CD4-positive, alpha-beta memory T cell (primary cell): ENCODE measurements at places on chromosomes 16 and 17.

- no peak for DNase-seq
- no peaks in the 10 kb centered on the region for H3K36me3 ChIP-seq
- no peaks in the 10 kb centered on the region for H3K27me3 ChIP-seq
- no peaks in the 10 kb centered on the region for H3K4me1 ChIP-seq
- no peak overlapping the region for H3K4me3 ChIP-seq
These were observed 181.1 kb downstream of the SNX29 start for GRCh38 chr16:12157517-12158093.

DNA sequence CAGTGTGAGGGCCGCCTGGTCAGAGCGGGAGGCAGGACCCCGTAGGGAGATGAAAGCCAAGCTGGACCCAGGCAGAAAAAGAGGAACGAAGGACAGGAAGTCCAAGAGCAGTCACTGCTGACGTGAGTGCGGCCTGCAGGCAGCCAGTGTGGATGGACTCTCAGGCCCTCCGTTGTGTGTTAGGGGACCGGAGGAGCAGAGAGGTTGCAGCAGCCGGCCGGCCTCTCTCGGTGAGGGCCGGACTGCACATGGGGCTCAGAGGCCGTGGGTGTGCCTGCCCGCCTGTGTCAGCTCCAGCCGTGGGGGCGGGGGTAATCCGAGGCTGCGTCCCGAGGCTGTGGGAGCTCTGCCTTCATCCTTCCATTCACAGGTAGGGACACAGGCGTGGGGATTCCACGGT is 67.4 kb downstream of the JPH3 start:
- H3K4me3 ChIP-seq, result no peak overlapping the region
- no peak for DNase-seq
- no peaks in the 10 kb centered on the region for H3K36me3 ChIP-seq
- H3K27me3 ChIP-seq, result no peaks in the 10 kb centered on the region

- H3K36me3 ChIP-seq, result no peaks in the 10 kb centered on the region
- H3K4me1 ChIP-seq, result no peaks in the 10 kb centered on the region
- H3K4me3 ChIP-seq, result no peak overlapping the region
- DNase-seq, result no peak
These were observed 31.1 kb downstream of the ADAMTS18 start for GRCh38 chr16:77403732-77404131.

- H3K4me1 ChIP-seq, result no peaks in the 10 kb centered on the region
- no peaks in the 10 kb centered on the region for H3K27me3 ChIP-seq
- no peak overlapping the region for H3K4me3 ChIP-seq
- no peaks in the 10 kb centered on the region for H3K36me3 ChIP-seq
These were observed 3.7 kb upstream of the HSD17B2 start for GRCh38 chr16:82031116-82032084.

DNA sequence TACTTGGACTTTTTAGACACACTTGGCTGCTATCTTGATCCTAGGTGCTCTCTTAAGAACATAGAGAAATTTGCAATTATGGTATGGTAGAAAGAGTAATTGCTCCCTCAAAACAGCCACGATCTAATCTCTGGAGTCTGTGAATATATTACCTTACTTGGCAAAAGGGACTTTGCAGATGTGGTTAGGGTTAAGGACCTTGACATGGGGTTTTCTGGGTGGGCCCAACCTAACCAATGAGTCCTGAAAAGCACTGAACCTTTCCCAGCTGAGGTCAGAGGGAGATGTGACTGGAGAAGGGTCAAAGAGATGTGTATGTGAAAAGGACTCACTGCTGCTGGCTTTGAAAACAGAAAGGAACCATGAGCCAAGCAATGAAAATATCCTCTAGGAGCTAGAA is 26.7 kb upstream of the MED13 start:
- H3K4me1 ChIP-seq, result no peaks in the 10 kb centered on the region
- no peak for DNase-seq
- H3K4me3 ChIP-seq, result no peak overlapping the region
- no peak overlapping the region for H3K27ac ChIP-seq

GRCh38 chr17:68293490-68294195 is 2.3 kb downstream of the ARSG start:
- no peak overlapping the region for H3K27ac ChIP-seq
- no peaks in the 10 kb centered on the region for H3K27me3 ChIP-seq
- no peaks in the 10 kb centered on the region for H3K36me3 ChIP-seq
- DNase-seq, result no peak
- H3K4me3 ChIP-seq, result no peak overlapping the region

DNA sequence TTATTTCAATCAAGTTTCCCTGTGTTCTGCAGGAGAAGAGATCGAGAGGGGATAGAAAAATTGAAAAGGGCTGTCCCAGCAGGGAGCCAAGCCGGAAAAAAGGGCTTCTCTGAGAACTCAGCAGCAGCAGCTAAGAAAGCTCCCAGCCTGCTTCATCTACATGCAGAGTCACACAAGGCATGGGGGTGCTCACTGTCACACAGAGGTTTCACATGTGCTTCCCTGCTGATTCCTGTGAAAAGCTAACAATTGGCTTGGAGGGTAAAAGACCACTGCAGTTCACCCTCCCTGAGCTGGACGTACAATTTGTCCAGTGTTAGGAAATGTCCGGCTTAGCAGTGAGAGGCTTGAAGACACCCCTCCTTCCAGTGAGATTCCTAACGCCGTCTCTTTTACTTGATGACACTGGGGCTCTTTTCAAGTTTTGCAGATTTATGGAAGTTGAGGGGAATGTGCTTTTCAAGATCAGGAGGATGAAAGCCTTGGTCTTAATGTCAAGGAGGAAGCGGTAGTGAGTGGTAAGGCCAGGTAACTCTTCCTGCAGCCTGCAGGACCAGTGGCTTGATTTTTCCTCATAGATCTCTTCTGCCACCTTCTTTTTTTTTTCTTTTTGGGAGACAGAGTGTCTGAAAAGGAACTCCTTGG is 85.6 kb downstream of the WNT3 start:
- no peak overlapping the region for H3K27ac ChIP-seq
- H3K4me1 ChIP-seq, result no peaks in the 10 kb centered on the region
- H3K4me3 ChIP-seq, result no peak overlapping the region
- H3K36me3 ChIP-seq, result peaks cover under 1% of the 10 kb centered on the region
- H3K27me3 ChIP-seq, result no peaks in the 10 kb centered on the region

DNA sequence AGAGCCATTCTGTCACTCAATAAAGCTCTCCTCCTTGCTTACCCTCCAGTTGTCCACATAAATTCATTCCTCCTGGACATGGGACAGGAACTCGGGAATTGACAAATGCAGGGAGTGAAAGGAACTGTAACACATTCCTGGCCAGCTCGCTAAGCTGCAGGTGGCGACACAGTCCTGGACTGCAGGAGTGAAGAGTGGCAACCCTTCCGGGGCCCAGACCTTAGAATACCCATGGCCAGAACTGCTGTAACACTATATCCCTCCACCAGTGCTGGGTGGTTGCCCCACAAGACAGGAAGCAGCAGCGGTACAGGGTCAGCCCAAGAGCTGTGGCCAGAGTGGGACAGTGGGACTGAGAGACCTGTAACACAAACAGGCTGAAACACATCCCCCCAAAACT is 30.3 kb upstream of the KIF2B start:
- no peaks in the 10 kb centered on the region for H3K4me1 ChIP-seq
- DNase-seq, result no peak
- no peak overlapping the region for H3K4me3 ChIP-seq
- H3K27ac ChIP-seq, result no peak overlapping the region

DNA sequence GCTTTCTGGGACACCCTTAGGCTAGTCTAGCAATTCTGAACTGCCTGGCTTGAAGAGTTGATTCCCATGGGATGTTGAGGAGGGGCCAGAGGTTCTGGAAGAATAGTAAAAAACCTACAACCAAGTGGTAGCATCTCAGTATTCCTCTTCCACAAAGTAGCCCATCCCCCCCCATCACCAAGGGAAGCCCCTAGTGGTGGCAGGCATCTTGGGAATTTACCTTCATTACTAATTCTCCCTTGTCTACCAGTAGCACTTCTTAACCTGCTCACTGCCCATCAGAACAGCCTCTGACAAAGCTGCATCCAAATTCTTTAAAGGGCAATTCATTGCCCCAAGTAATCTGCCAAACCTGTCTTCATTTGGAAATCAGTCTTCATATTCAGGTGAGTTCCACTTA is 12.8 kb upstream of the RAB11FIP4 start:
- no peaks in the 10 kb centered on the region for H3K27me3 ChIP-seq
- DNase-seq, result no peak
- H3K4me3 ChIP-seq, result no peak overlapping the region

DNA sequence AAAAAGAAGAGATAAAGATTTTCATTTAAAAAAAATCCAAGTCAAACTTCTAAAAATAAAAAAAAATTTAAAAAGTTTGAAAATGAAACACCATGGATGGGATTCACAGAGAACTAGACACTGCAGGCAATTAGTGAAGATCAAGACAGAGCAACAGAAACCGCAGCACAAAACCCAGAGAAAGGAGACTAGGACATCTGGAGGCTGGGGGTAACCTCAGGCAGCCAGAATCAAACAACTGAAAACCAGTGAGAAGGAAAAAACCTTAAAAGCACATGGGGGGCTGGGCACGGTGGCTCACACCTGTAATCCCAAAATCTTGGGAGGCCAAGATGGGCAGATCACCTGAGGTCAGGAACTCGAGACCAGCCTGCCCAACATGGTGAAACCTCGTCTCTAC is 30.6 kb downstream of the LITAFD start:
- DNase-seq, result no peak
- H3K4me1 ChIP-seq, result peaks cover 13% of the 10 kb centered on the region
- no peak overlapping the region for H3K27ac ChIP-seq
- H3K27me3 ChIP-seq, result no peaks in the 10 kb centered on the region

- H3K4me3 ChIP-seq, result no peak overlapping the region
- DNase-seq, result no peak
- no peak overlapping the region for H3K27ac ChIP-seq
These were observed 91.2 kb downstream of the GNAO1 start for GRCh38 chr16:56282451-56282850.

DNA sequence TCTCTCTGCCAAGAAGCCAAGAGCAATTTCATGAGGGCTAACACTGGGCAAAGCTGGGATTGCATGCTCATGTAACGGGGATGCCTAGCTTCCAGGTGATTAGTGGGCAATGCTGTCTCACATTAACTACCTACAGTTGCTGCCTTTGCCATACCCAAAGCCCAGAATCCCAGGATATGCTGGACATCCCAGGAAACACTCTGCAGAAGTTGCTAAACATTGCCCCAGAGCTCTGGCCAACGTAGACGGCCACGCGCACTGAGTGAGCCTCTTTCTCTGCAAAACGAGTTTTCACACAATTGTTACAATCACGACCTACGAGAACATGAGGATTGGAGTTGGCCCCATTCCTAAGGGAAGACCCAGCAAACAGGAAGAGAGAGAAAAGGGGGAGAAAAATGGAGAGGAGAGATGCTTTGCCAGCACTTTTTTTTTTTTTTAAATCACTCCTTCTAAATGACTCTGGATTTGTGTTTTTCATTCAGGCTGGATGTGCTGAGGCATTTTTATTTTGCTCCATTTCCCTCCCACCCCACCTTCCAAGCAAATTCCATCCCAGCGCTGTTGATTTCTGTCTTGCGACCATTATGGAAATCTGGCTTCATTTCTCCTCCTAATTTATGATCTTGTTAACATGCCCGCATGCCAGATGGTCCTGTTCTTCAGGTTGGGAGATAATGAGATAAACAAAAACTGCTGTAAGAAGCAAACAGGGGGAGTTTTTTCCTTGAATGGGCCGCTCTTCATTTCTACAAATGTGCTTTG is 112.8 kb upstream of the DNAH9 start:
- H3K36me3 ChIP-seq, result no peaks in the 10 kb centered on the region
- no peak overlapping the region for H3K4me3 ChIP-seq
- no peak overlapping the region for H3K27ac ChIP-seq
- H3K4me1 ChIP-seq, result no peaks in the 10 kb centered on the region

DNA sequence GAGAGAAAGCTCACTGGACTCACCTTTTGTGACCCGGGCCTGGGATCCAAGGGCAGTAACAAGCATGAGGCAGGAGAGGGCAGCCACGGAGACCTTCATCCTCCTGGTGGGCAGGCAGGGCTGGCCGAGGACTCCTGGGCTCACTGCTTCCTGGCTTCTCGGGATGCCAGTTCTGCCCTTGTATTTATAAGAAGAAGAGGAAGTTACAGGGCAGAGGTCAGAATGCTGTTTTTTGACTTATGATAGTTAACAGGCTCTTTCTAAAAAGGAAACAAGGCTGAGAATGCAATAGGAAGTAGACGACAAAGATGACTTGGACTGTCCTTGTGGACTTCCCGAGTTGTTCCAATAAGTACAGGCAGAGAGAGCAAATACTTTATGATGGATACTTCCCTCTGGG is at the start of gene CCL23:
TSS of gene CCL23 (minus strand) at position 174 of the 400 bp plus-strand sequence. CDS start at position 99, 75 bp downstream.
- H3K4me1 ChIP-seq, result no peaks in the 10 kb centered on the region
- DNase-seq, result no peak
- H3K36me3 ChIP-seq, result no peaks in the 10 kb centered on the region
- no peak within 1 kb of the TSS for H3K27ac ChIP-seq
- H3K4me3 ChIP-seq, result no peak within 1 kb of the TSS
- H3K27me3 ChIP-seq, result no peaks in the 10 kb centered on the region

DNA sequence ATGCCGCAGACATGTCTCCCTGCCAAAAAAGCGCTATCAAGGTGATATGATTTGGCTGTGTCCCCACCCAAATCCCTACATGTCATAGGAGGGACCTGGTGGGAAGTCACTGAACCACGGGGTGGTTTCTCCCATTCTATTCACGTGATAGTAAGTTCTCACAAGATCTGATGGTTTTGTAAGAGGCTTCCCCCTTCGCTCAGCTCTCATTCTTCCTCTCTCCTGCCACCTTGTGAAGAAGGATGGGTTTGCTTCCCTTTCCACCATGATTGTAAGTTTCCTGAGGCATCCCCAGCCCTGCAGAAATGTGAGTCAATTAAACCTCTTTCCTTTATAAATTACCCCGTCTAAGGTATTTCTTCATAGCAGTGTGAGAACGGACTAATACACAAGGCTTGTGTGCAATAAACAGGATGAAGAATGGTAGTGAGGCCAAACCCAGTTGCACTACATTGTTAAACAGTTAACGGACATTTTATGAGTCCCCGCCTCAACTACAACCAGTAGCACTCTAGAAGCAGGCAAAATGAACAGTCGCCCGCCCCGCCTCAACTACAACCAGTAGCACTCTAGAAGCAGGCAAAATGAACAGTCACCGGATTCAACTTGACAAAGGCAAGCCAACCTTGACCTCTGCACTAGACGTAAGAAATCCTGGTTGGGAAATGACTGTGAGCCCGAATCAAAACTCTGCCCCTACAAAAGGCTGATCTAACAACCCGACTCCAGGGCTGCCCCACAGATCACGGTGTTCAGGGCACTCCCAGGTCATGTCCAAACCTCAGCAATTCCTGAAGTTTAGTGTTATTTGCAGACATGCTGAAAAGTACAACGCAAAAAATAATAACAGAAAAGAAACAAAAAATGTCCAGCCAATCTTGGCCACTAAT is 26.3 kb downstream of the VPS53 start:
- peaks cover 28% of the 10 kb centered on the region for H3K36me3 ChIP-seq
- H3K27me3 ChIP-seq, result no peaks in the 10 kb centered on the region
- no peak overlapping the region for H3K4me3 ChIP-seq
- no peak for DNase-seq

DNA sequence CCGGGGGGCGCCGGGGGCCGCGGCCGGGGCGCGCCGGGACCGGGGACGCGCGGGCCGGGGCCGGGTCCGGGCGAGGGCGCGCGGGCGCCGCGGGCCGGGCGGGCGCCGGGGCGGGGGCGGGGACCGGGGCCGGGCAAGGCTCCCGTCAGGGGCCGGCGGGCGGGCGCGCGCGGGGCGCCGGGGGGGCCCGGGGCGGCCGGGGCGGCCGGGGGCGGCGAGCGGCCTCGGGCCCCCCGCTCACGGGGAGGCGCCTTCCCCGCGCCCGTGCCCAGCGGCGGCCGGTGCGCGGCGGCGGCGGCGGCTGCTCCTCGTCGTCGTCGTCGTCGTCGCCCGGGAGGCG is 563 bp downstream of the ZCCHC14 start:
- peaks cover 69% of the 10 kb centered on the region for H3K4me1 ChIP-seq
- no peak overlapping the region for H3K4me3 ChIP-seq
- no peaks in the 10 kb centered on the region for H3K27me3 ChIP-seq
- H3K27ac ChIP-seq, result no peak overlapping the region

GRCh38 chr16:87704754-87705353 is 60.9 kb downstream of the KLHDC4 start:
- peaks cover 44% of the 10 kb centered on the region for H3K36me3 ChIP-seq
- DNase-seq, result no peak
- H3K27ac ChIP-seq, result no peak overlapping the region
